ENCODE measurements at places on chromosomes 3 and 15.

DNA sequence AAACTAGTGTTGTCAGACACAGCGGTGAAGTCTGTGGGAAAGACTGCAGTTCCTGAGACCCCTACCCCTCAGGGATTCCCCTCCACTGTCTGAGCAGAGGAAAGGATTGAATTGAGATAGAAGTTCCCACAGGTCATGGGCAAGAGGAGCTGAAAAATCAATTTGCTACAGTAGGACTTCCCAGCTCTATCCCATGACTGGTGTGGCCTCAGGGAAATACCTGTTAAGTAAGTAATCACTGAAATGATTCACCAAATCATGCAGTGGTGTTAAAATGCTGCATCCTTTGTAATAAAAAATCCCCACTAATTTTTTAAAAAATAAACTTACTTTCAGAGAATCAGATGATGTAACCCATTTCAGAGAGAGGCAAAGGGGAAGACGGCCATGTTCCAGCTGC is 45.0 kb upstream of the SPRED1 start:
- DNase-seq: no peak

DNA sequence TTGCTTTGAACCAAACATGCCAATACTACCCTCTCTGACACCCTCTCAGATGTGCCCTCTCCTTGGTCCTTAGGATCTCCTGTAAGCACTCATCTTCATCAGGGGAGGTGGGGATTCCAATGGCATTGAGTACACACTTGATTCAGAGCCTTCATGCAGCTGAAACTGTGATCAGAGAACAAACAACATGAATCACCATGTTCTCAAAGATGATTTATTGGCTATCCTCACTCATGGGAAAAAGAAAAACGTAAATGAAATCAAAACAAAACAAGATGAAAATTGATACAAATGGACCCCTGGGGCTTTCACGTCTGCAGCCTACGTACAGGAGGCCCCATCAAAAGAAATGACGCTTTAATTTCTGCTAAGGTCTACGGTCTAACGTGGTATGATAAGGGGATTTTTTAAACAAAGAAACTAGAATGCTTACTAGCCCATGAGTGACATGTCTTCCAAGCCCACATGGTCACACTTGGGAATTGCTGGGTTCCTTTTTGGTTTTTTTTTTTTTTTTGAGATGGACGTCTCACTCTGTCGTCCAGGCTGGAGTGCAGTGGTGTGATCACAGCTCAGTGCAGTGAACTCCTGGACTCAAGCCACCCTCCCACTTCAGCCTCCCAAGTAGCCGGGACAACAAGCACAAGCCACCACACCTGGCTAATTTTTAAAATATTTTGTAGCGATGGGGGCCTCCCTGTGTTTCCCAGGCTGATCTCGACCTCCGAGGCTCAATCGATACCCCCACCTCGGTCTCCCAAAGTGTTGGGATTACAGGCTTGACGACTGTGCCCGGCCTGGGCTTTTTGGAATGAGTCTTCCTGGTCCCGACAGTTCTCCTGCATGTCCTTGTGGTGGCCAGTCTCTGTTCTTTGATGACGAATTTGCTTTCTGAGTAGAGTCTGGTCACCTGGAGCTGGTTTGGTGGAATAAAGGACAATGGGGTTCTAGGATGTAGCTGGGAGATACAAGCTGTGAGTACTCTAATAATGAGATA is 202.6 kb downstream of the XXYLT1 start:
- DNase-seq: no peak

GRCh38 chr3:68996356-68996995 is 17.0 kb downstream of the EOGT start:
- DNase-seq: no peak

GRCh38 chr3:193980326-193980725 is 155.6 kb upstream of the HES1 start:
- no peak for DNase-seq

- DNase-seq: no peak
Measured at GRCh38 chr15:64349375-64349774, 6.6 kb downstream of the CSNK1G1 start.

GRCh38 chr15:98805434-98806274 is 157.3 kb downstream of the IGF1R start:
- DNase-seq: no peak

DNA sequence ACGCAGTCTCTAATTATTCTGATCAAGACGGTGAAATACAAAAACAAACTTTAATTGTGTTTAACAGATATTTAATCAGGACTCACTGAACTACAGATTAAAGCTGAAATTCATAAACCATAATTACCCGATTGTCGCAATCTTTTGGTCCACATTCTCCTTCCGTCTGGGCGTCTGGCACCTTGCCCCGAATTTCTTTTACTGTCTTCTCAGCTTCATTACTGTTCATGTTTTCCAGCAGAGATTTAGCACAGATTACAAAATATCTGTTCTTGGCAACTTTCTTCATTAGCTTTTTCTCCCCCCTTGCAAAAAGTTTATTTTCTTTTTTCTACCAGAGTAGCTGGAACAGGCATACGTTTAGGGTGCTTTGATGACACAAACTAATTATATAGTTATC is 271.4 kb downstream of the TIGIT start:
- no peak for DNase-seq

DNA sequence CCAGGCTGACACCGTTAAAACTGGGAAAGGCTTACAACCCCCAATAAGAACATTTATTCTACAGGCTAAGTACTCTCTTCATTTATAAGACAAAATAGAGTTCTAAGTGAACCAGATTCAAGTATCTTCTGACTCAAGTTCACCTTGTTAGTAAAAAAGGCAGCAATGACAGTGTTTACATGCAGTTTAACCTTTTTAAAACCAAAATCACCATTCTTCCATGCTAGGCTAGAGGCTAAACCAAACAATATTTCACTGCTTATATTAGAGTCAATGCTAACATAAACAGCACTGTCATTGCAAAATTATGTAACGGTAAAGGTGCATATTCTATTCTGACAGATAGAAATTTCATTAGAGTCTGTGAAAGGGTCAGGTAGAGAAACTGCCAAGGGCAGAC is 118.0 kb downstream of the FBN1 start:
- no peak for DNase-seq

Data from stimulated activated CD4-positive, alpha-beta T cell treated with anti-CD3 and anti-CD28 coated beads, Interleukin-4, amount 100 ng/mL, for 24 hours (primary cell).